ENCODE measurements at places on chromosomes 16 and 17.
A peak's percentile ranks its signal among the peaks of the same experiment; 100 is the strongest.

DNA sequence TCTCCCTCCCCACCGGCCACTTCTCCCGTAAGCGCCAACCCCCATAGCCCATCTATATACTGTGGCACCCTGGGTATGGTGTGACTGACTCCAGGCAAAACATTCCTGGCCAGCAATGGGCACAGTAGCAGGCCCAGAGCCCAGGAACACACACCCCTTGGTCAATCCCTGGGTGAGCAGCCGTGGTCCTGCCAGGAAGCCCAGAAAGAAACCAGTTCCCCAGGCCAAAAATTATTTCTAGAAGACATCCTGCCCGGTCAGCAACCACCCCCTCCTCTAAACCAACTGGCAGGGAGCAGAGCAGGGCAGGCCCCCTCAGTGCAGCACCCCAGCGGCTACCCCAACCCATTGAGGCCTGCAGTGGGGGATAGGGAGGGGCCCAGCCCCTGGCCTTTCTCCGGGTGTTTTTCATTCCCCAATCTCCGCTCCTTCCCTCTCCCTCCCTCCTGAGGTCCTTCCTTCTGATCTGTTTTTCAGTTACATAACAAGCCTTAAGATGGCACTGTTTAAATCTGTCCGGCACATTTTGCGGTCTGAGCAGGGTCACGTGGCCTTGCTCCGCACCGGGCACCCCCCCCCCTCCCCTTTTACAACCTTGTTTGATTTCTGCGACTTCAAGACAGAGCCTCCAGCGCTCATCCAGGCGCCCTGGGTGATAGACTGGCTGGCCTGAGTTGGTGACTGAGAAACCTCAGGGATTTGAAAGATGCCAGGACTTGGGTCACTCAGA is 2.0 kb downstream of the NPTX1 start:
- DNase-seq = peak; percentile 19

- no peak for DNase-seq
Measured at GRCh38 chr17:78934681-78935418, 9.7 kb upstream of the TIMP2 start.

- DNase-seq = no peak
Measured at GRCh38 chr17:45759761-45760160, 24.4 kb upstream of the CRHR1 start.

DNA sequence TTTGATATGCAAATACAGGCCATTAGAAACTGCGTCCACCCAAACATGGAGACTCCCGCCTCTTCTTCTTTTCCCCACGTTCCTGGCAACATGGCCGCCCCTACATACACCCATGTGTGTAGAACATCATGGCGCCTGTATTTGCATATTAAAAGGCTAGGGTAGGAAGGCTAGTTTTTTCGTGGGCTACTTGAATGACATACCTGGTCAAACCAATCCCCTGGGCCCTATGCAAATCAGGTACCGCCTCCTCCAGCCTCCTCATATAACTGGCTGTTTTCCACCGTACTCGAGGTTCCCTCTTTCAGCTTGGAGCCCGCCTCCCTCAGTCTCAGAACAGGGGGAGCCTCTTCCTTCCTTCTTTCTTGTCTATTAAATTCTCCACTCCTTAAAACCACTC is 840 bp upstream of the CD300LB start:
- peak; percentile 75 for DNase-seq

DNA sequence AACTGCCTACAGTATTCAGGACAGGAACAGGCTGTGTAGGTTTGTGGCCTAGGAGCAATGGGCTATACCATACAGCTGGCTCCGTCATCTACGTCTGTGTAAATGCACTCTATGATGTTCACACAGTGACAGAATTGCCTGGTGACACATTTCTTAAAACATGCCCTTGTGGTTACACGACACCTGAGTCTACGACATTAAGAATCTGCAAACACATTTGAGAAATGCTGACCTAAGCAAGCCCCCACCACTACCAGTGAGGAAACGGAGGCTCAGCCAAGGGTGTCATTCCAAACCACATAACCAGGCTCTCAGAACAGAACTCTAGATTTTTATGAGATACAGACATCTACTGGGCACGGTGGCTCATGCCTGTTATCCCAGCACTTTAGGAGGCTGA is 23.5 kb downstream of the USP36 start:
- DNase-seq = no peak

- no peak for DNase-seq
Measured at GRCh38 chr16:19644877-19645276, 73.2 kb downstream of the KNOP1 start.

- DNase-seq = no peak
Measured at GRCh38 chr17:56740481-56740880, 93.2 kb downstream of the C17orf67 start.

GRCh38 chr16:59213952-59214351 is 479.8 kb upstream of the GOT2 start:
- no peak for DNase-seq
